Hematopoietic multipotent progenitor cell treated with erythropoietin and hydrocortisone succinate and interleukin-3 and kit ligand, for 6 days (in vitro differentiated cells): ENCODE measurements at places on chromosomes 1 and 21.

DNA sequence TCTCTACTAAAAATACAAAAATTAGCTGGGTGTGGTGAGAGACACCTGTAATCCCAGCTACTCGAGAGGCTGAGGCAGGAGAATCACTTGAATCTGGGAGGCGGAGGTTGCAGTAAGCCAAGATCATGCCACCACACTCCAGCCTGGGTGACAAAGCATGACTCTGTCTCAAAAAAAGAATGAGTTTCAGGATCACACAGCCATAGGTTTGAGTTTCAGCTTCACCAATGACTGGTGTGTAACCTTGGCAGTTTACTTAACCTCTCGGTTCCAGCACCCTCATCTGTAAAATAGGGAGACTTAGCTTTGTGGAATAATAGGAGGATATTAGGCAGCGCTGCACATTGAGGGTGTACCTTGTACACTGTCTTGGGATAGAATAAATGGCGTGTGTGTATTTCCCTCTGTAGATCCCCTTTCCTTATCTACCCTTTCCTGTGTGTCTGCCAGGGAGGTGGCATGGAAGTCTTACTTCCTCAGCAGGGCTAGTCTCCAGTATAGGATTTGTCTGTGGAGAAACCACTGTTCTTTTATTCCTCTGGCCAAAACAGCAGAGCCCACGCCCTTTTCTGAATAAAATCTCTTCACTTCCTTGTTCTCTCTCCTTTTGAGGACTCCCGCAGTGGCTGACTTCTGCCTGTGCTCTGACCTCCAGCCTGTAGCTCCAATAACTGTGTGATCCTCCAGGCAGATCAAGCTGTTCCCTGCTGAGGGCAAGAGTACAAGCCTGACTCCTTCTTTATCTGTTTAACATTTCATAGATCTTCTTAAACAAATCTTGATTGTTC, 90.4 kb downstream of the HHAT start:
- DNase-seq = no peak

DNA sequence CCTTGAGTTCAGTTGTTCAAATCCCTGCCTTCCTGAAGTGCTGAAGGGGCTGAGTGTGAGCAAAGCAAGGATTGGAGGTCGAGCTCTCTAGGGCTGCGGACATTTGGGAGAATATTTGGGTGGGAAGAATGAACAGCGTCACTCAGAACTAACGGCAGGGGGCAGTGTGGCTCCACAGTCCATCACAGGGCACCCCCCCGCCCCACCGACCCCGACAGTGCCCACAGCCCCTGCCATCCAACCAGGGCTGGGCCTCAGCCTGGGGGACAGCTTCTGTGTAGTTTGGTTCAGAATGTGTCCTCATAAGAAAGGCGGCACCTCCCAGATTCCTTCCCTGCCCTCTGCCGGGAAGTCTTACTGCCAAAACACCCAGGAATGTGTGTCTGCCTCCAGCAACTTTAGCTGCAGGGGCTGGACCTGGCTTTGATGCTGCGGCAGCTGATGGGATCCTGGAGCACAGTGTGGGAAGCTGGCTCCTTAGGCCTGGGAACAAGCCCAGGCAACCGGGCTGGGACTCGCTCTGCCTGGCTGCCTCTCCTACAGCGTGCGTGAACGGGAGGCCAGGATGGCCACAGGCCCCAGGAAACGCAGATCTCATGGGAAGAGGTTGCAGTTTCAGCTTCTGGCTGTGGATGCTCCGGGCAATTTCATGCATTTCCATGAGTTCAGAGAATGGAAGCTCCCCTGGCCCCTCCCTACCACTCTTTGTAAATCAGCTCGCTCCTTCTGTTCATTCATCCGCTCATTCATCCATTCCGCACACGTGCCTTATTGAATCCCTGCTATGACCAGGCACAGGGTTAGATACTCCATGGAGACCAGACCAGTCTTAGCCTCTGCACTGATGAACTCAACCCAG, 104.9 kb upstream of the TMPRSS2 start:
- DNase-seq = peak; percentile 55

GRCh38 chr1:25889470-25889869, 14.0 kb upstream of the PAQR7 start:
- DNase-seq = no peak

DNA sequence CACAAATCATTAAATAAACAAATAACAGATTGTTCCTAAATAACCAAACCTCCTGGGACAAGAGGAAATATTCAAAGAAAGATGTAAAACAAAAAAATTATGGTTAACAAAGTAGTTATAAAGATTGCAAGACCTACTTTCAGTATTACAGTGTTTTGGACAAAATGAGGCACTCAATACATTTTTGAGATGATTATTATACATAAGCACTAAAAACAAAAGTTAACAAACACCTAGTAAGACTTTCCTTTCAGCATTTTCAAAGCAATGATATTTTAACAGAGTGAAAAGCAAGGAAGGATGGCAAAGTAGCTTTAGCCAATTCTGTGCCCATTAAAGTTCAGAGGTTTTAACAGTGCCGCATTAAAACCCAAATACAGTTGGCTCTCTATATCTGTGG, 17.2 kb downstream of the OMA1 start:
- DNase-seq = no peak

DNA sequence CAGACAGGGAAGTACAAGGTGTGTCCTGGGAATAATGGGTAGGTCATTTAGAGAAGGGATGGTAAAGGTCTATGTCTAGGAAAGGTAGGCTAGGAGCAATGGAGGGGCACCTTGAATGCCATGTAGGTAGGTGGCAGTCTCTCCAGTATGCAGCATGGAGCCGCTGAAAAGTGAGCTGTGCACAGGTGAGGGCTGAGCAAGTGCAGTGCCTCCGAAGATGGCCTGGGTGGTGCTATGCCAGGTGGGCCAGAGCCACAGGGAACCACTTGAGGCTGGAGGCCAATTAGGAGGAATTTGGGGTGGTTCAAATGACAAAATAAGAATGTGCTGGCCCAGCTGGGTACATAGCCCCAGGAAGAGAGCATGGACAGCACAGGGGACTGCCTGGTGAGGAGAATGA, 25.0 kb downstream of the RNU5D-1 start:
- DNase-seq = no peak
